Pancreas (tissue), 10 donors: ENCODE measurements at places on chromosomes 2 and 18. TPM values are rescaled to one million over a fixed set of nuclear protein-coding genes. Genes with fewer than 3 reads are reported as not detected.

The VWC2L gene
- polyA plus RNA-seq: 0.12 TPM

The LBH gene
- 12.1 TPM for polyA plus RNA-seq

The RTP5 gene
- 0.02 TPM for polyA plus RNA-seq

The SAG gene
- not detected for polyA plus RNA-seq

The MLPH gene
- 28.1 TPM for polyA plus RNA-seq

The KLHL29 gene
- 4.1 TPM for polyA plus RNA-seq

The IL1RL1 gene
- 1.3 TPM for polyA plus RNA-seq

The SMYD1 gene
- polyA plus RNA-seq: not detected

The BOLA3 gene
- 32.5 TPM for polyA plus RNA-seq

The ELOA2 gene
- polyA plus RNA-seq: not detected

The LYPD1 gene
- 3.8 TPM for polyA plus RNA-seq

The ST3GAL5 gene
- polyA plus RNA-seq: 9.3 TPM

The RGPD3 gene
- 0.16 TPM for polyA plus RNA-seq

The LOXHD1 gene
- 0.46 TPM for polyA plus RNA-seq

The CACNB4 gene
- 0.34 TPM for polyA plus RNA-seq

The FIGN gene
- 1.5 TPM for polyA plus RNA-seq

The PAX8 gene
- polyA plus RNA-seq: 1.1 TPM

The RGPD5 gene
- 18.7 TPM for polyA plus RNA-seq

The TLX2 gene
- 0.12 TPM for polyA plus RNA-seq

The EFHD1 gene
- 4.8 TPM for polyA plus RNA-seq

The CHRND gene
- not detected for polyA plus RNA-seq

The IL37 gene
- not detected for polyA plus RNA-seq

The TRIM54 gene
- 0.31 TPM for polyA plus RNA-seq

The SKOR2 gene
- not detected for polyA plus RNA-seq

The CPO gene
- 1.3 TPM for polyA plus RNA-seq

The PRKAG3 gene
- polyA plus RNA-seq: not detected

The TXNDC2 gene
- polyA plus RNA-seq: not detected

The CRIM1 gene
- 14.7 TPM for polyA plus RNA-seq

The NR4A2 gene
- polyA plus RNA-seq: 4.8 TPM

The GBX2 gene
- polyA plus RNA-seq: not detected

The BOLL gene
- not detected for polyA plus RNA-seq

The ABCG5 gene
- not detected for polyA plus RNA-seq

The MAB21L4 gene
- polyA plus RNA-seq: 2.0 TPM

The ADAM17 gene
- polyA plus RNA-seq: 4.6 TPM

The PKDCC gene
- 60.9 TPM for polyA plus RNA-seq

The APCDD1 gene
- polyA plus RNA-seq: 5.6 TPM

The EFR3B gene
- polyA plus RNA-seq: 1.0 TPM

The SOCS6 gene
- polyA plus RNA-seq: 6.7 TPM

The ARID5A gene
- 13.7 TPM for polyA plus RNA-seq

The ST6GAL2 gene
- 0.05 TPM for polyA plus RNA-seq

The PDE1A gene
- 2.2 TPM for polyA plus RNA-seq

The CYP27A1 gene
- 9.9 TPM for polyA plus RNA-seq

The GMCL1 gene
- polyA plus RNA-seq: 7.6 TPM

The SPATA3 gene
- polyA plus RNA-seq: not detected

The SERPINB3 gene
- not detected for polyA plus RNA-seq

The PLCD4 gene
- polyA plus RNA-seq: 0.27 TPM

The RHBDD1 gene
- polyA plus RNA-seq: 3.5 TPM

The FBLN7 gene
- 2.8 TPM for polyA plus RNA-seq

The HJURP gene
- polyA plus RNA-seq: 0.34 TPM
